GM23248 (cell line): ENCODE measurements at places on chromosomes 12 and 14. TPM values are rescaled to one million over a fixed set of nuclear protein-coding genes. Genes with fewer than 3 reads are reported as not detected.

DNA sequence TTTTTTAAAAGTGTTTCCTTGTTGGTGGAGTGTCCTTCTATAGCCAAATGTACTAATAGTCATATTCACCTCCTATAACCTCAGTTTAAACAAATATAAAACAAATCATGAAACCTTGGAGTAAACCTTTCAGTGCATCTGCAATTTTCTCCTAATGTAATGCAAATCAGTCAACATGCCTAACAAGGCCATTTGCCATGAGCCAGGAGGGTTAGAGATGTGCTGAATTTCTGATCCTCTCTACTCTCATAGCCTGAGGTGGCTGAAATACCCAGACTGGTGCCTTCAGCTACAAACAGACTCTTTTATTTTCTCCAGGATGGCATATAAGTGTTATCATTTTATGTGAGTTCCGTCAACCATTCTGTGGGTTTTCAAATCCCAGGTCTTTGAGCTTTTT, 908.1 kb downstream of the GALC start:
- H3K4me3 ChIP-seq, result no peak overlapping the region
- no peak overlapping the region for H3K27ac ChIP-seq
- no peaks in the 10 kb centered on the region for H3K4me1 ChIP-seq
- no peaks in the 10 kb centered on the region for H3K27me3 ChIP-seq

DNA sequence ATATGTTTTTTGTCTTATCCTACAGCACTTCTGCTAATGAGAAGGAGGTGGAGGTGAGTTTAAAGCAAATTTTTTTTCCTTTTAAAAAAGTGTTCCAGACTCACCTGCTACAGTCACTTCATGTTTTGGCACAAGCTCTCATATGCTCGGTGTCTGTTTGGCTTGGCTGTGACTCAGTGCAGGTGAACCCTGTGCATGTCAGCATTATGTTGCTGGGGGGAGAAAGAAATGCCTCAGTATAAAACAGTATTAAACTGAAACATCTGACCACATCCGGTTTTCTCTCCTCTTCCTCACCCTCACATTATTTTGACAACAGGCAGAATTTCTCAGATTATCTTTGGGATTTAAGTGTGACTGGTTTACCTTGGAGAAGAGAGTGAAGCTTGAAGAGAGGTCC, 105.2 kb downstream of the DNAI7 start:
- no peaks in the 10 kb centered on the region for H3K4me1 ChIP-seq
- H3K36me3 ChIP-seq, result no peaks in the 10 kb centered on the region
- DNase-seq, result no peak
- H3K4me3 ChIP-seq, result no peak overlapping the region
- peaks cover 9% of the 10 kb centered on the region; the same call in 1 of the 2 replicates for H3K27me3 ChIP-seq

GRCh38 chr12:13631873-13632272, 349.5 kb downstream of the GRIN2B start:
- no peaks in the 10 kb centered on the region for H3K27me3 ChIP-seq
- H3K36me3 ChIP-seq, result no peaks in the 10 kb centered on the region
- no peaks in the 10 kb centered on the region for H3K4me1 ChIP-seq
- DNase-seq, result no peak
- H3K4me3 ChIP-seq, result no peak overlapping the region
- no peak overlapping the region for H3K27ac ChIP-seq

DNA sequence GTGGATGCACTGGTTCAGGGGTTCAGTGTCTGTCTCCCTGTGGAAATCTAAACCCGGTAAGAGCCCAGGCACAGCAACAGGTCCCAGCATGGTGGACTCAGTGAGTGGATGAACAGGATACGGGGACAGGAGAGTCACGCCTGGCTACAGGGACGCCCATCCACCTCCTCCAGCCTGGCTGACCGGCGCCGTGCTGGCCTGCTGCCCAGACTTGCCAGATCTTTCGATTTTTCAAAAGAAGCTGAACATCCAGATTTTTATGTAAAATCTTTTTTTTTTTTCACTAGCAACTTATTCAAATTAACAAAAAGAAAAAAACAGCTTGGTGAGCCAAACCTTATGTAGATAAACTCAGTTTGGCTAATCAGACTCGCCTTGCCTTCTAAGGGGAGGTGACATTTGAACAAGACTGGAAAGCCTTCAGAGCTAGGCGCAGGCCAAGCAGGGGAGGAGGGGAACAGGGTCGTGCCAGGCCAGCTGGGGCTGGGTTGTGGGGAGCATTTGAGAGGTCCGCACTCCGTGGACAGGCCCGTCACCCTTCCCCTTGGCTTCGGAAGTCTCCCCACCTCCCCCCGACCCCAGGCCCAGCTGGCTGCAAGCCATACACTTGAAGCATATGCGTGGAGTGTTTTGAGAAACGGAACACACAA, 87.8 kb upstream of the NCOR2 start:
- no peaks in the 10 kb centered on the region for H3K27me3 ChIP-seq
- peak overlapping the region; percentile 47 for H3K27ac ChIP-seq
- H3K4me1 ChIP-seq, result peaks cover 16% of the 10 kb centered on the region

- H3K36me3 ChIP-seq, result no peaks in the 10 kb centered on the region
- H3K27me3 ChIP-seq, result 0 out of 2 replicates have a peak, but pooled peaks cover 3% of the 10 kb centered on the region
- no peak overlapping the region for H3K4me3 ChIP-seq
- H3K4me1 ChIP-seq, result no peaks in the 10 kb centered on the region
- no peak for DNase-seq
- H3K27ac ChIP-seq, result no peak overlapping the region
Observed at GRCh38 chr14:93510056-93510455, 79.3 kb downstream of the UNC79 start.

DNA sequence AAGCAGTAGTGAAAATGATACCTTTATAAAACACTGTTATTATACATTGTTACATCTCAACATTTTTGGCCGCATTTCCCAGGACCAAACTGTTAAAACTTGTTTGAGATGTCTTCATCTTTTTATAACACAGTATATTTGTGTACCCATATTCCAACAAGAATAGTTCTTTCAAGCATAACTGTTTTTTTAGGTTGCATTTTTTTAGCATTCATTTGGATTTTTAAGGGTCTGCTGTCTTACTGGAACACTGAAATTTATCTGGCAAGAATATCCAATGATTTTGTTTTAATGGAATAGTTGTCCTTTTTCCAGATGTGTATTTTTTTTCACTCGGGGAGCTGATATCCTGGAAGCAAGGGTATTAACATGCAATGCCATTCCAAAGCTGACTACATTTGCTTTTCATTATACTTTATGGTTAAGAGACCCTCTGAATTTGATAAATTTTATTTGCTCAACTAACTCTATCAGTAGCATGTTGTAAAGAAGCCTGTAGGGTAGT, 8.9 kb upstream of the NAV3 start:
- H3K4me3 ChIP-seq, result no peak overlapping the region
- H3K4me1 ChIP-seq, result no peaks in the 10 kb centered on the region
- no peaks in the 10 kb centered on the region for H3K36me3 ChIP-seq
- no peak overlapping the region for H3K27ac ChIP-seq
- peaks cover 30% of the 10 kb centered on the region; the same call in 1 of the 2 replicates for H3K27me3 ChIP-seq

- no peak overlapping the region for H3K27ac ChIP-seq
- H3K4me3 ChIP-seq, result no peak overlapping the region
- no peaks in the 10 kb centered on the region for H3K4me1 ChIP-seq
Observed at GRCh38 chr14:62289471-62289870, 527.3 kb downstream of the SNAPC1 start.

HPD gene
- not detected in 2 replicates for polyA plus RNA-seq

SNAPC1 gene
- polyA plus RNA-seq, result 41.0 and 41.6 TPM in 2 replicates

TAS2R50 gene
- not detected in 2 replicates for polyA plus RNA-seq
